ENCODE measurements at places on chromosomes 16 and 17.

DNA sequence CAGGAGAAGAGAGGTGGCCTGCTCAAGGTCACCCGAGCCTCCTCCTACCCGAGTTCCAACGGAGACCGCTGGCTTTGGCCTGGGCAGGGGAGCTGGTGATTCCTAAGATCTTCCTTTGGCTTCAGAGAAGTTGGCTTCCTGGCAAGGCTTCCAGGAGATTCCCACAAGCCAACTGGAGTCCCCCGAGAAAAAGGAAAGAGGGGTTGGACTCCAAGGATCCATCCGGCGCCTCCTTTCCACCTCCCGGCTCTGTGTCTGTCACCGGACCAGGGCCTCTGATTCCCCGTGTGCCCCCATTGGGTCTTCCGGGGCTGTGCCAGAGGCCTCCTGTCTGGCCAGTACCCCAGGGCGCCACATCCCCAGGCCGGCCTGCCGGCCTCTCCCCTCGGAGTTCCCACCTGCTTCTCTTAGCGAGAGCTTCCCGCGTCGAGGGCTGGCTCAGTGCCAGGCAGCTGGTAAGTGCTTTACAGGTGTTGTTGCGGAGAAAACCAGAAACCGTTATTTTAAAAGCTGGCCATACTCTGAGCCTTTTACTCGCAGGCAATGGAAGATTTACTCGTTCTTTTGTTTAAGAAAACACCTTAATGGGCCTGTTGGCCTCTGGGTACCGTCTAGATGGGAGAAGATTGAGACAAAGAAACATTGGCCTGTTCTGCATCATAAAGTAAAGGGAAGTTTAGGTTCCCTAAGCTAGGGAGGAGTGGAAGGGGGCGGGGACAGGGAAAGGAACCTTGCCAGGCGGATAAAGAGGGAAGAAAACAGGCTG is 258.4 kb upstream of the SDK2 start:
- no peak for DNase-seq

- peak; percentile 27 for DNase-seq
Measured at GRCh38 chr17:77772461-77772897, 186.0 kb upstream of the TNRC6C start.

GRCh38 chr16:28192806-28193529 is 18.8 kb downstream of the XPO6 start:
- DNase-seq, result no peak

DNA sequence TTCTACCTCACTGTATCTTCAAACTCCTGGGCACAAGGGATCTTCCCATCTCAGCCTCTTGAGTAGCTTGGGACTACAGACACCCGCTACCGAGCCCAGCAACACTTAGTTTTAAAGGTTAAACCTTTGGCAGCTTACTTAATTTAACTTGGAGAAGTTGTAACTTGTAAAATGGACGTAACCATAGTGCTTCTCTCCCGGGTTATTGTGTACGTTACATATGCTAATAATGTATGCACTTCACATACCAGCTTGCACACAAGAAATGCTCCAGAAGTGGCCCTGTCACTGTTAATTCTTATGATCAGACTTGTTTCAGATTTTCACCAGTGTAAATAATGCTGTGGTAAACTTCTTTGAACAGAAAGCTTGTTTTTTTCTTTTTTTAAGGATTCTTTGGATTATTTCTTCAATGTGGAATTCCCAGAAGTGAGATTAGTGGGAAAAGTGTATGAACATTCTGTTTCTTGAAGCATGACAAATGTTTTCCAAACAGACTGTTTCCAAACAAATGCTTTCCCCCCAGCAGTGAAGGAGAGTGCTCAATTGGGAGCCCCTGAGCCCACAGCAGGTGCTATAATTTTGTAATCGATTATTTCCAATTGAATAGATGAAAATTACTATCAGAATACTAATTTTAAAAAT is 61.5 kb downstream of the EPN2 start:
- DNase-seq, result peak; percentile 25

- no peak for DNase-seq
Measured at GRCh38 chr17:82060614-82061013, 5.0 kb downstream of the DUS1L start.

DNA sequence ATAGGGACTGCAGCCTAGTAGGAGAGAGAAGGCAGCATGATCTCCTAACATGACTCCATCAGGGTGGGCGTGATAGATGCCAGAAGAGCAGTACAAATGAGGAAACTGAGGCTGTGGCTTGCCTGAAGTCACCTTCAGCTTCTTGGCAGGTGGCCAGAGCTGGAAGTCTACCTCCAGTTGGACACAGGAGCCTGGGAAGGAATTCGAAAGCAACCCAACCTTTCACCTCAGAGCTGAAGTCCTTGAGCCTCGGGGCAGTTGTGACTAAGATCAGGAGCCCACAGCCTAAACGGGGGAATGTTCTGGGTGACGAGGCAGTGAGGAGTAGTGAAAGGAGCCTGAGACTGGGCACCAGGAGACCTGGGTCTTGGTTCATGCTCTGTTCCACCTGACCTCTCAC is 9.4 kb upstream of the SLC52A1 start:
- no peak for DNase-seq

GRCh38 chr17:47650525-47651522 is 1.1 kb downstream of the KPNB1 start:
- peak; percentile 95 for DNase-seq

DNA sequence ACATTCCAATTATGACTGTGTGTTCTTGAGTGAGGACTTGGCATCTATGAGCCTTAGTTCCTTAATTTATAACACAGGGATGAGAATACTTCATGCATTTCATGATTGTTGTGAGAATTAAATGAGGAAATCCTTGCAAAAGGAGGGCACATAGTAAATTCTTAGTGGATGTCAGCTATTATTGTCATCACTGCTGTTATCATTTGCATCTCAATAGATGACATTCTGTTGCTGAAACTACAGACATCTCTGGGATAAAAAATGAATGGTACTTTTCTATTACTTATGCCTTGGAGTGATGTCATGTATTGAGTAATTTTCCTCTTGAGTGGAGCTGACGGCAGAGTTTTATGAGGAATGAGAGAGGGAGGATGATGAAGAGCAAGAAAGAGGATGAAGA is 184.4 kb upstream of the CDH11 start:
- DNase-seq, result no peak

GRCh38 chr17:51947160-51947735 is 211.3 kb downstream of the CA10 start:
- DNase-seq, result no peak

- peak; percentile 78 for DNase-seq
Measured at GRCh38 chr16:58499615-58500351, at the start of gene NDRG4. Gene NDRG4, plus strand, starts transcription at chr16:58500143. Its CDS starts 106 bp downstream, at chr16:58500249.

DNA sequence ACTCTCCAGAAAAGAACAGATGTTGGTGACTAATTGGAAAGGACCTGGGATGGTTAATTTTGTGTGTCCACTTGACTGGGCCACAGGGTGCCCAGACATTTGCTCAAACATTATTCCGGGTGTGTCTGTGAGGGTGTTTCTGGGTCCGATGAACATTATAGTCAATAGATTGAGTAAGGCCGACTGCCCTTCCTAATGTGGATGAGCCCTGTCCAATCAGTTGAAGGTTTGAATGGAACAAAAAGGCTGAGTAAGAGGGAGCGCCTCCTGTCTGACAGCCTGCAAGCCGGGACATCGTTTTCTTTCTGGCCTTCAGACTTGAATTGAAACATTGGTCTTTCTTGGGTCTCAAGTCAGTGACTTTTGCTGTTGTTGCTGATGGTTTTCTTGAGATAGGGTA is 22.8 kb upstream of the ITPRIPL2 start:
- DNase-seq, result no peak

- no peak for DNase-seq
Measured at GRCh38 chr16:68935008-68935407, 91.7 kb downstream of the TANGO6 start.

DNA sequence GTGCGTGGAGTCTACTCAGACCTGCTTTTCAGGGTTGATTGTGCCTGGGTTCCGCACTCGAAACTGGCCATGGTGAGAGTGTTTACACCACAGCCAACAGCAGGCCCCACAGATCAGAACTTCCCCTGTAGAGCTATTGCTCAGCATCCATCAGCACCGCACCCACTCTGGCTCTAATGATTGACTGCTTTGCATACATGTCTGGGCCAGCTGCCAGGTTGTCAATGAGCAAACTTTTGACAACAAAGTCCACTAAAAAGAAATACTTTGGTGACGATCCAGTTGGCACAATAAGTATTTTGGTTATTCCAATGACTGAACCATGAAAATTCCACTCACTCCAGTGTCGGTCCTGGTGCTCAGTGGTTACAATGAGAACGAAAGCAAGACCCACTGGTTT is 190.7 kb downstream of the FOXL1 start:
- no peak for DNase-seq

DNA sequence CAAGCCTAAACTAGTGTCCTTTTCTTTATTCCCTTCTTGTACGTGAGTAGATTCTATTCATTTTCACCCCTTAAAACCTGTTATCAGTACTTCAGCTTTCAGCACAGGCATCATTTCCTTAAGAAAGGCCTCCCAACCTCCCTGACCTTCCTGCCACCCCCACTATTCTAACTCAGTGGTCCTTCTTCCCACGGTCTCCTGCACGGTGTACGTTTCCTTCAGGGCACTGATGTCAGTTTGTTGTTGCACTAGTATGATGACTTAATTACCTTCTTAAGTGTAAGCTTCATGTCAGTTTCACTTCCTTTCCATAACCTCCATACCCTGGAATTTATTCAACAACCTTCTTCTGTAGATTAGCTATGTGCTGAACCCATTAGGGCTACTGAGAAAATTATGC is 484.2 kb downstream of the HS3ST4 start:
- no peak for DNase-seq

- no peak for DNase-seq
Measured at GRCh38 chr17:34756637-34757021, 177.2 kb downstream of the TMEM132E start.

DNA sequence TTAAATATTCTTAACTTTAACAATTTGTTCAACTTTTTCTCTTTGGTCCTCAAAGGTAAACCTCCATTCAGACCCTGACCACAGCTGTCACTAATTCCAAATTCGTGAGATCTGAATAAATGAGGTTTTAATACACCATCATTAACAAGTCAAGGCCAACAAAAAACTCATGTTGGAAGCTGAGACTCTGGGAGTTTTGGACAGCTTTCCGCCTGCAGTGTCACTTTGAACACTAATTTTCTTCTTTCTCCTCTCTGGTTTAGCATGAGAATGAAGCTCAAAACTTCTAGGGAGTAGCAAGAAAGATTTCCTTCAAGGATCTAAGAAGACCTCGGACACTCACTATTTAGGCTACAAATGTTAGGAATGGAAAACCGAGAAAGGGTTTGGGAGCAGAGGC is 32.7 kb upstream of the DNAH9 start:
- no peak for DNase-seq

DNA sequence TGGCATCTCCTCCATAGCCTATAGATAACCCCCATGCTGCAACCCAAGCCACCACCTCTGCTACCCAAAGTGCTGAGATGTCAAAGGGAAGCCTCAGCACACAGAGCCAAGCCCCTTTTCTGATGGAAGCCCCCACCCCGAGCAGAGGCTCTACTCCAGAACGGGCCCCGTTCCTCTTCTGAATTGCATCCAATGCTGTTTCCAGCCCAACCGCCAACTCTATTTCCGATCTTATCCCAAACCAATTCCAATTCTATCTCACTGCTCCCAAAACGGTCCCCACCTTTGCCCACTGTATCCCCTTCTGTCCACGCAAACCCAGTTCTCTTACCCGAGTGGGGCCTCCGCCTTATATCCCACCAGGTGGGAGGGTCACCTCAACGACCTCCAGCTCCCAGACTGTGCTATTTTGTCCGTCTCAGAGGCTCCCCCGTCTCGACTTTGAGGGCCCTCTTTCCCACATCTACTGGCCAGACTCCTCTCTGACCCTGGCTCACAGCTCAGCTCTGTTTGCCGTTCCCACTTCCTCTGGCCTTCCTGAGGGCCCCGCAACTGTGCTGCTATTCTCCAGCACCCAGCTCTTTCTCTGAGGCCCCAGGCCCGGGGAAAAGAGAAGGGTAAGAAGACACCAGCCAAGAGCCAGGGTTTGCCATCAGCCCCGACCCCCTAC is 487 bp downstream of the SRL start:
- DNase-seq, result no peak

- DNase-seq, result no peak
Measured at GRCh38 chr17:76239538-76240274, 587 bp downstream of the RNF157 start.

DNA sequence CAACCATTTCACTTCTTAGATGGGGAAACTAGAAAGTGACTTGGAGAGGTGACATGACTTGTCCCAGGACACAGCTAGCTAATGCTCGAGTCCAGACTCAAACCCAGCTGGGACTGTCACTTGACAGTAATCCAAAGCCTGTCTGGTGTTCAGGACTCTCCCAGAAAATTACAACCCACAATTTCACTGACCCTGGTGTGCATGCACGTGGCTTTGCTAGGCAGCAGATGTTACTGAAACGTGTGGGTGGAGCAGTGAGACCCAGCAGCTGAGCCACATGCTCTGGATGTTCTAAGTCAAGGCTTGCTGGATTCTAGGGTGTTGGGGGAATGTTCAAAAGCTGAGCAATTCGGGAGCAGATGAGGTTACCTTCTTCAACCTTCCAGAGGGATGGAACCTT is 364.6 kb downstream of the GRIN2A start:
- no peak for DNase-seq

DNA sequence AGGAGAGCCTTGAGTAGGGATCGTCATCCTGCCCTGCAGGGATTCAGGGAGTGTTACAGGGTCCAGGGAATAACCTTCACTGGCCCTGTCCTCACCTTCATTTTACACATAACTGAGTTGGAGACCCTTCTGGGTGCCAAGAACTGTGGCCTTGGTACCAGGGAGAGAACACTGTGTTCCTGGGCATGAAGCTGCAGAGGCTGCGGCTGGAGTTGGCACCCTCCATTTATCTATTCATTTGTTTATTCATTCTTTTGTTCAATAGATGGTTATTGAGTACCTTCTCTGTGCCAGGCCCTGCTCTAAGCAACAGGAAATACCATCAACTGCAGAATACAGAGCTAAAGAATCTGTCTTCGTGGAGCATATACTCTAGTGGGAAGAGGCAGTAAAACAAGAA is 6.7 kb downstream of the ABCC3 start:
- no peak for DNase-seq

DNA sequence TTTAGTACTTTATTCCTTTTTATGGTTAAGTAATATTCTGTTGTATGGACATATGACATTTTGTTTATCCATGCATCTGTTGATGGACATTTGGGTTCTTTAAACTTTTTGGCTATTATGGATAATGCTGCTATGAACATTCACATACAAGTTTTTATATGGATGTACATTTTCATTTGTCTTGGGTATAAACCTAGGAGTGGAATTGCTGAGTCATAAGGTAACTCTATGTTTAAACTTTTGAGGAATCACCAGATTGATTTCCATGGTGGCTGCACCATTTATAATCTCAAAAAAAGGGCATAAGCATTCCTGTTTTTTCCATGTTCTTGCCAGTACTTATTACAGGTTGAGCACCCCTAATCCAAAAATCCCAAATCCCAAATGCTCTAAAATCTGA is 90.3 kb upstream of the CRHR1 start:
- no peak for DNase-seq

GRCh38 chr17:74343526-74344284 is 17.7 kb downstream of the KIF19 start:
- DNase-seq, result no peak

- DNase-seq, result no peak
Measured at GRCh38 chr16:66035096-66035495, 331.4 kb upstream of the CDH5 start.

Data from HAP-1 (cell line).